ENCODE measurements at places on chromosomes 6 and 20. TPM values are rescaled to one million over a fixed set of nuclear protein-coding genes. Genes with fewer than 3 reads are reported as not detected.

OTOR gene
- total RNA-seq = not detected

ZBP1 gene
- total RNA-seq = 0.08 TPM

MYO6 gene
- 27.7 TPM for total RNA-seq

GSTA3 gene
- not detected for total RNA-seq

LRRC73 gene
- 0.83 TPM for total RNA-seq

CD109 gene
- 40.1 TPM for total RNA-seq

CST9 gene
- total RNA-seq = not detected

TNFRSF6B gene
- total RNA-seq = 2.5 TPM

BPIFB1 gene
- total RNA-seq = 0.38 TPM

All from esophagus squamous epithelium (tissue), 5 donors.